ENCODE measurements at places on chromosomes 16 and 17.

- no peak for DNase-seq
Measured at GRCh38 chr16:85650844-85651628, 37.7 kb downstream of the GINS2 start.

GRCh38 chr17:50945779-50946222 is 79.6 kb upstream of the TOB1 start:
- no peak for DNase-seq

DNA sequence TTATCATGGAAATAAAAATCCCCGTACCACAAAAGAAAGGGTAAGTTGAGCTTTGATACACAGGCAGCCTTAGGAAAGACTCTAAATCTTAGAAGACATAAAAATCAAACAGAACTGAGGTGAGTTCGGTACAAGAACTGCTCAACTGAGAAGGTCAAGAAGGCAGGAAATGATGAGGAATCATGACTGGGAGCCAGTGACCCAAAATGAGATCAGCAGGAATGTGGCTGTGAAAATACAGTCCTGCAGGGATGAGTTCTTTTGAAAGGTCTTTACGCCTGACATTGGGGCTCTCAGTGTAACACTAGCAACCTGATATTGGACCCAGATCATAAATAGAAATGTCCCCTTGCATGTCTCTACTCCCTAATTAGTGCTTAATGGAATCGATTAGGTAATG is 56.3 kb upstream of the CDH11 start:
- no peak for DNase-seq

DNA sequence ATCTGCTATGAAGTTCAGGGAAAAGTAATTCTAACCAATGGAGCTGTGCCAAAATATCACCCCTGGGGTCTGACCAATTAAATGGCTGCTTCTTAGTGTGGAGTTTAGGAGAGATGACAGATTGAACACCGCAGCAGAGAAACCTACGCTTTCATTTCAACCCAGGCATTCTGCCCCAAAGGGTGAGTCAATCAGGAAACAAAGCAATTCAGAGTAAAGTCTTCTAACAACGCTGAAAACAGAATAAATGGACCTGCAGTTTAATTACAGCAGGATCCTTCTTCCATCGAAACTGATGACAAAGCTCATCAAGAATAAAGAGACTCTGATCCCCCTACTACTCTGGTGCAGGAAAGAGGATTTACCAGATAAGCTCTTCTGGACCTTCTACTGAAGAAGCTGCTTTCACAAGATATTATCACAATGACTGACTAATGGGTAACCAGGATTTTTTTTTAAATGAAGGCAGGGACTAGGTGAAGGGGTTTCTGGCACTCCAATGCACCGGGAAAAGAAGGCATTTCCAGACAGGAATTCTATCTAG is 16.7 kb downstream of the RFFL start:
- DNase-seq = no peak

DNA sequence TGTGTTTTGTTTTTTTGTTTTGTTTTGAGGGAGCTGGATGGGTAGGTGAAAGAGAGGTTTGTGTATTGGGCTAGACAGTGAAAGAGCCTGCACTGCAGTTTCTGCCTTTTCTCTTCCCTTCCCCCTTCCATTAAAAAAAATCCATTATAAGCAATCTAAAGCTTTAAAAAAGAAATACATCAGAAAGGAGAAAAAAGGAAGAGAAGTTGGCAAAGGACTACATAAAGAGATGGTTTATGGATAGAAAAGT is 10.7 kb upstream of the EEF2K start:
- DNase-seq = no peak

All from epithelial cell of proximal tubule (primary cell).